ENCODE measurements at places on chromosomes 16 and 17. TPM values are rescaled to one million over a fixed set of nuclear protein-coding genes. Genes with fewer than 3 reads are reported as not detected.
A peak's percentile ranks its signal among the peaks of the same experiment; 100 is the strongest.

Gene CACNA1G
- total RNA-seq: 0.17 TPM

Gene MYL11
- not detected for total RNA-seq

Gene KRTAP4-6
- not detected for total RNA-seq

Gene ZNF469
- total RNA-seq: 1.2 TPM

Gene CLEC10A
- 1.4 TPM for total RNA-seq

Gene TP53TG3
- total RNA-seq: not detected

Gene ITGB3
- 18.0 TPM for total RNA-seq

Gene SLFN14
- total RNA-seq: not detected

Gene OR4D1
- not detected for total RNA-seq

Gene OTOA
- 0.06 TPM for total RNA-seq

Gene PCGF2
- 23.8 TPM for total RNA-seq

DNA sequence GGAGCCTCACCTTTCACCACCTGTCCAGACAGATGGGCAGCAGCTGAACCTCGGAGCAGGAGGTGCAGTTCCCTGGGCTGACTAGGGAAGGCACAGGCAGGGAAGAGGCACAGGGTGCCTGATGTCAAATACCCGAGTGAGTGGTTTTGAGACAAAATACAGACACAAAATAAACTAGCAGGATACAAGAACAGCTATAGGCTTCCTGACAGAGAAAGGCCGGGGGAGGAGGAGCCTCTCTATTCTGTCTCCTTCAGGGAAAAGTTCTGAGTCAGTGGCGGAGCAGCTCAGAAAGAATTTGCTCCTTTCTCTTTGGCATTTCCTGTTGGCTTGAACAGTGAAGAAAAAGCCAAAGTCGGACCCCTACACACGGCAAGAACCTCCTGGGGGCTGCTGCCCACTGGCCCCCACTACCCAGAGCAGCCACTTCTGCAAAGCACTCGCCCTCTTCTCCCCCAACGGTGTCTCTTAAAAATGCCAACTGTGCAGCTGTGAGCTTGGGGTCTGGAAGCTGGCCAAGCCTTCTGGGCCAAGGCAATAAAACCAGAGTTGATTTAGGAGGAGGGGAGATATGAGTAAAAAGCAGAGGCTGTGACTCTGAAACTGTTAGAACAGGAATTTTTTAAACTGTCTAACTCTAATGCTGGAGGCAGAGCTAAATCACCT is 14.4 kb upstream of the FAAP100 start:
- no peaks in the 10 kb centered on the region for H3K27me3 ChIP-seq
- H3K36me3 ChIP-seq: peaks cover 8% of the 10 kb centered on the region
- H3K4me1 ChIP-seq: peaks cover 22% of the 10 kb centered on the region
- H3K4me3 ChIP-seq: no peak overlapping the region
- peak overlapping the region; percentile 82 for H3K27ac ChIP-seq

GRCh38 chr17:33940769-33941370 is 314.2 kb upstream of the CCL2 start:
- no peak overlapping the region for H3K27ac ChIP-seq
- peak; percentile 47 for DNase-seq
- H3K4me3 ChIP-seq: no peak overlapping the region

DNA sequence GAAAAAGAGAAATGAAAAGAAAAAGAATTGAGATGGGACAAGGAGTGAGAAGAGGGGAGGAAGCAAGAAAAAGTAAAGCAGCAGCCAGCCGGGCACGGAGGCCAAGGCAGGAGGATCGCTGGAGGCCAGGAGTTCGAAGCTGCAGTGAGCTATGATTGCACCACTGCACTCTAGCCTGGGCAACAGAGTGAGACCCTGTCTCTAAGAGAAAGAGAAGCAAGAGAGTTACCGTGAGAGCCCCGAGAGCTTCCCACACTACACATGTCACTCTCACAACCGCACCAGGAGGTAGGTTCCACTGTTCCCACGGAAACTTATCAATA is 18.8 kb upstream of the LITAF start:
- H3K36me3 ChIP-seq: no peaks in the 10 kb centered on the region
- no peak overlapping the region for H3K4me3 ChIP-seq
- no peaks in the 10 kb centered on the region for H3K27me3 ChIP-seq

DNA sequence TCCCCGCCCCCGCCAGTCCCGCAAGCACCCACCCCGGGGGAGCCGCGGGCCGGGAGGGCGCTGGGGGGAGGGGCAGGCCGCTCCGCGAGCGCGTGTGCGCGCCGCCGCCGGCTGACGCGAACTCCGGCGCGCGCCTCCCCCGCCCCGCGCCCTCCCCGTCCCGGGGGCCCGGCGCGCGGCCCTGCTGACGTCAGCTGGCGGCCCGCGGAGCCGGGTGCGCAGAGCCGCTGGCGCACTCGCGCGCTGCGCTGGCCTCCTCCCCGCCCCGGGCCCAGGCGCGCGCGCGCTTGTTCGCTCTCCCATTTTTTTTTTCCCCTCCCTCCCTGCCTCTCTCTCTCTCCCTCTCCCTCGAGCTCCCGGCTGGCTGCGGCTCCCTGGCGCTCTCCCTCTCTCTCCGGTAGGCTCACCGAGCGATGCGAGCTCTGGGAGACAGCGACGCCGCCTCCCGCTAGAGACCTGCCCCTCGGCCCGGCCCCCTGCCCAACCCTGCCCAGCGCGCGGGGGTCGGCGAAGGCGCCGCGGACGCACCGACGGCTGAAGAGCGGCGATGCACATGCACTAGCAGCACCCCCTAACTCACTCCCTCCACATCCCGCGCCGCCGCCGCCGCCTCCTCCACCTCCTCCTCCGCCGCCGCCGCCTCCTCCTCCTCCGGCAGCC is at the start of gene GNAO1:
GNAO1 (plus strand) TSS at position 334 of the 660 bp plus-strand sequence. CDS start 747 bp downstream, outside the sequence.
- no peaks in the 10 kb centered on the region for H3K27me3 ChIP-seq
- no peaks in the 10 kb centered on the region for H3K36me3 ChIP-seq
- peak within 1 kb of the TSS; percentile 68 for H3K4me3 ChIP-seq
- DNase-seq: peak; percentile 82
- H3K4me1 ChIP-seq: peaks cover 27% of the 10 kb centered on the region

GRCh38 chr17:49439673-49440571 is 25.2 kb upstream of the PHB1 start:
- H3K36me3 ChIP-seq: no peaks in the 10 kb centered on the region
- H3K4me1 ChIP-seq: no peaks in the 10 kb centered on the region
- no peaks in the 10 kb centered on the region for H3K27me3 ChIP-seq
- no peak overlapping the region for H3K27ac ChIP-seq
- H3K4me3 ChIP-seq: no peak overlapping the region

DNA sequence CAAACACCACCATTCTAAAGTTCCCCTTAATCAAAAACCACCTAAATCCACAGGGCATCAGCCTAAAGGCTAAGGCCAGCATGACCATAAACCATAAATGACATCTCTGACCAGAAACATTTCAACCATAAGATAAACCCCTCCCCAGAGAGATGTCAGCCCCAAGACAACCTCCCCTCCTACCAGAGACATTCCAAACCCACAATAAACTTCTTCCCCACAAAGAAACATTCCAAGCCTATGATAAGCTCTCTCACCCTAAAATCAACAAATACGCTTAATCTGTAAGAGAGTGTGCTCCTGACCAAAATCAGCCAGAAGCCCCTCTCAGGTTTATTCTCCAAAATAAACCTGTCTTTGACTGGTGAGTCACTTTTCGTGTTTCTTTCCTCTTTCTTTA is 54.8 kb downstream of the SLFN5 start:
- no peak for DNase-seq
- no peak overlapping the region for H3K4me3 ChIP-seq
- H3K4me1 ChIP-seq: no peaks in the 10 kb centered on the region
- no peaks in the 10 kb centered on the region for H3K27me3 ChIP-seq

DNA sequence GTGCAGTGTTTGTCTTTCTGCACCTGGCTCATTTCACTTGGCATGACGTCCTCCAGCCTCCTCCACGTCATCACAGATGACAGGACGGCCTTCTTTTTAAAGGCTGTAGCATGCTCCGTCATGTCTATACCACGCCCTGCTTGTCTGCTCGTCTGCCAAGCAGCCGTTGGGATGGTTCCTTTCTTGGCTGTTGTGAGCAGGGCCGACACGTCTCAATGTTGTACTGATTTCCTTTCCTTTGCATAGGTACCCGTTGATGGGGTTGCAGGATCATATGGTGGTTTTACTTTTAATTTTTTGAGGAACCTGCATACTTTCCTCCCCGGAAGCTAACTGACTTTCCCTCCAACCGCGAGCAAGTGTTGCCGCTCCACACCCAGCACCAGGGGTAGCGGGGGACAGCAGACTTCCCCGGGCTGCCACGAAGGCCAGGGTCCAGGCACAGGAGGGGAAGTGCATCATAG is 212.2 kb upstream of the ZNF469 start:
- no peaks in the 10 kb centered on the region for H3K27me3 ChIP-seq
- H3K4me1 ChIP-seq: no peaks in the 10 kb centered on the region
- H3K36me3 ChIP-seq: no peaks in the 10 kb centered on the region
- no peak for DNase-seq
- H3K4me3 ChIP-seq: no peak overlapping the region

DNA sequence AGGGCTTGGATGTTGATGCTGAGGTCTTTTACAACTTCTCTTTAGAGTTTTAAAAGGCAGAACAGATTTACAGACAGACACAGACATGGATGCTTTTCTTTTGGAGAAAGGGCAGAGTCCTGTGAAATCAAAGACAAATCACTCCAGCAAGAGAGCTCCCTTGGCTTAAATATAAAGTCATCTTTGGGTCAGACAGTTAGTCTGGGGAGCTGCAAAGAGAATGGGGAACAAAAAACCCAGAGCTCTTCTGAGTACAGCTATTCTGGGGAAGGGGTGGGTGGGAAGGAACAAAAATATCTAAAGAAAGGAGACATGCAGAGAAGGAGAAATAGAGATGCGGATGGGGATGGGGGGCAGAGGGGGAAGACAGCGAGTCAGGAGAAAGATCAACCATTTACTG is 266.6 kb downstream of the XYLT1 start:
- H3K4me1 ChIP-seq: no peaks in the 10 kb centered on the region
- H3K27me3 ChIP-seq: peaks cover 3% of the 10 kb centered on the region
- no peak overlapping the region for H3K4me3 ChIP-seq
- DNase-seq: no peak

GRCh38 chr17:33992113-33992512 is 263.0 kb upstream of the CCL2 start:
- H3K36me3 ChIP-seq: no peaks in the 10 kb centered on the region
- no peak for DNase-seq
- H3K4me3 ChIP-seq: no peak overlapping the region
- H3K27me3 ChIP-seq: peaks cover 4% of the 10 kb centered on the region
- no peak overlapping the region for H3K27ac ChIP-seq

- no peaks in the 10 kb centered on the region for H3K36me3 ChIP-seq
- no peak overlapping the region for H3K27ac ChIP-seq
- H3K27me3 ChIP-seq: peaks cover 25% of the 10 kb centered on the region
- H3K4me3 ChIP-seq: no peak overlapping the region
These were observed 1.5 kb downstream of the CD300LF start for GRCh38 chr17:74711058-74711824.

GRCh38 chr17:65756760-65757159 is 195.3 kb upstream of the AXIN2 start:
- no peaks in the 10 kb centered on the region for H3K27me3 ChIP-seq
- no peaks in the 10 kb centered on the region for H3K36me3 ChIP-seq

GRCh38 chr16:74296104-74296431 is 546 bp upstream of the PSMD7 start:
- no peak for DNase-seq
- peaks cover 31% of the 10 kb centered on the region for H3K36me3 ChIP-seq
- peak overlapping the region; percentile 99 for H3K4me3 ChIP-seq
- H3K4me1 ChIP-seq: peaks cover 45% of the 10 kb centered on the region
- peak overlapping the region; percentile 94 for H3K27ac ChIP-seq

- H3K36me3 ChIP-seq: no peaks in the 10 kb centered on the region
- DNase-seq: no peak
- H3K4me1 ChIP-seq: peaks cover 38% of the 10 kb centered on the region
- H3K27me3 ChIP-seq: no peaks in the 10 kb centered on the region
- H3K27ac ChIP-seq: peak overlapping the region; percentile 78
These were observed 825 bp downstream of the HEATR6 start for GRCh38 chr17:60077672-60078519.

DNA sequence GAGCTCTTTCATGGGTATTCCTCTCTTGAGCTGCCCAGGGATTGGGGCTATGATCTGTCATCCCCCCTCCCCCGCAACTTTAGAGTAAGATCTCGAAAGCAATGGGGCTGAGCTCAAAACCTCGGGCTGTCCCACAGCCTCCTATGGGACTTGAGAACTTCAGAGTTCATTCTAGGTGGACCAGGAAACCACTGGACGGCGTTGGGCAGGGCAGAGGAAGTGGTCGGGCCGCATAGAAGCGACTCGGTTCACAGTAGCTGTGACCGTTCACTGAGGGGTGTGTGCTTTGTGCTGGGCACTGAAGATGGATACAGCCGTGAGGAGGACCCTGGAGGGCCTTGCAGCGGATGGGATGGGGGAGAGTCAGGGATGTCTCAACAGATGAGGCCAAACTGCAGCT is 292.0 kb downstream of the CPPED1 start:
- H3K27ac ChIP-seq: no peak overlapping the region
- no peak for DNase-seq
- peaks cover 21% of the 10 kb centered on the region for H3K4me1 ChIP-seq
- no peaks in the 10 kb centered on the region for H3K36me3 ChIP-seq

DNA sequence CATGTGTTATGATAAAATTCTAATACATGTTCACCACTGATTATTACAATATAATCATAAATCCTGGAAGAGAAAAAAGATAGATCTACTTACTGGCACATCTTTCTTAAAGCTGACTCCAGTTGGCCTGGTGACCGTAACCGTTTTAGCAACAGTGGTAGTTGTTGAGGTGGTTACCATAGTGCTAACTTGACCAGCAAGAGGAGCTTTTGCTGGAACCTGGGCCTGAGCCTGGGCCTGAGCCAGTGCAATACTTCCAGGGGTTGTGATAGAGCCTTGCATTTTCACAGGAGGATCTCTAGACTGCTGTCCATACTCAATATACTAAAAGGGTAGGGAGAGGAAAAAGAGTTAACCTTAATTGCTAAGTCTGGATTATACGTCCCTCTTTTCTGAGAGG is 36.2 kb downstream of the SETD6 start:
- no peak overlapping the region for H3K4me3 ChIP-seq
- peaks cover 6% of the 10 kb centered on the region for H3K36me3 ChIP-seq
- peak; percentile 41 for DNase-seq
- H3K4me1 ChIP-seq: peaks cover 9% of the 10 kb centered on the region

DNA sequence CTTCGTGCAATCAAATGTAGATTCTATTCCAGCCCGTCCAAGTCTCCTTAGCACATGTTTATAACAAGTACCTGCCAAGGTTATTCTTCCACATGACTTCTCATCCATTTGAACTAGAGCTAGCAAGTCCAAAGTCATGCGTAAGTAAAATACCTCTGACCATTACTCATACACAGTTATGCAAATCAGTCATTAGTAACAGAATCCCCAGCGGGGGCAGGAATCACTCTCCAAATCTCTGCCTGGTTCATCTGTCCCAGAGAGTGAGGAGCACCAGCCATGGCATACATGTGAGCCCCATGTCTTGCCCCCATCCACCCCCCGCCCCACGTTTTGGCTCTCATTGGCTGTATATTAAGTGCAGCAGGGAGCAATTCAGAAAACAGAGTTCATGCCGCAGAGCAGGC is 27.7 kb downstream of the SRL start:
- peak overlapping the region; percentile 90 for H3K27ac ChIP-seq
- no peaks in the 10 kb centered on the region for H3K36me3 ChIP-seq

- DNase-seq: no peak
- peak overlapping the region; percentile 84 for H3K27ac ChIP-seq
- no peak overlapping the region for H3K4me3 ChIP-seq
- H3K36me3 ChIP-seq: no peaks in the 10 kb centered on the region
- H3K27me3 ChIP-seq: no peaks in the 10 kb centered on the region
- H3K4me1 ChIP-seq: peaks cover 60% of the 10 kb centered on the region
These were observed 75.5 kb downstream of the GPRC5B start for GRCh38 chr16:19809121-19809635.

- H3K36me3 ChIP-seq: no peaks in the 10 kb centered on the region
- no peak for DNase-seq
- no peak overlapping the region for H3K4me3 ChIP-seq
These were observed 64.2 kb downstream of the FTO start for GRCh38 chr16:53768167-53768566.

- H3K4me3 ChIP-seq: no peak overlapping the region
- no peaks in the 10 kb centered on the region for H3K27me3 ChIP-seq
- DNase-seq: no peak
- no peak overlapping the region for H3K27ac ChIP-seq
These were observed 71.9 kb upstream of the GSE1 start for GRCh38 chr16:85541181-85541580.
